Glomerular endothelial cell (primary cell): ENCODE measurements at places on chromosomes 11 and 22. TPM values are rescaled to one million over a fixed set of nuclear protein-coding genes. Genes with fewer than 3 reads are reported as not detected.
A peak's percentile ranks its signal among the peaks of the same experiment; 100 is the strongest.

- DNase-seq, result no peak
Measured at GRCh38 chr11:90606721-90607120, 383.9 kb upstream of the CHORDC1 start.

DNA sequence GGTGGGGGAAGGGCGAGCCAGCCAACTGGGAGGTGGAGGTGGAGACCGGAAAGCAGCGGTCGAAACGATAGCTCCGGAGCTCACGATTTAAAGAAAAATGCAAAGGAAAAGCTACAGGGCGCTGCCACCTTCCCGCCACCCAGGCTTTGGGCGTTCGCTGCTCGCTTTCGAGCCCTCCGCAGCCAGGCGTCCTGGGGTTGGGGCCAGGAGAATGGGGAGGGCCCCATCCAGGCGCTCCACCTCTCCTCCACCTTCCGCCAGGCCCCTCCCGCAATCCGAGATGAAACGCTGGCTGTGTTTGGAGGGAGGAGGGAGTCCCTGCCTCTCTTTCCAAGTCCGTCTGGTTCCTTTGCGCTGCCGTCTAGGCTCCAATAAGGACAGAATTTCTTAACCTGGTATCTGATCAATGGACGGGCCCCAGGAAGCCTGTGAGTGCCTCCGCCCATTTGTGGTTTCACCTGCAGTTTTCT, 483 bp upstream of the ABTB2 start:
- no peak for DNase-seq

Gene TSPAN4
- total RNA-seq, result 121 and 134 TPM in 2 replicates

DNA sequence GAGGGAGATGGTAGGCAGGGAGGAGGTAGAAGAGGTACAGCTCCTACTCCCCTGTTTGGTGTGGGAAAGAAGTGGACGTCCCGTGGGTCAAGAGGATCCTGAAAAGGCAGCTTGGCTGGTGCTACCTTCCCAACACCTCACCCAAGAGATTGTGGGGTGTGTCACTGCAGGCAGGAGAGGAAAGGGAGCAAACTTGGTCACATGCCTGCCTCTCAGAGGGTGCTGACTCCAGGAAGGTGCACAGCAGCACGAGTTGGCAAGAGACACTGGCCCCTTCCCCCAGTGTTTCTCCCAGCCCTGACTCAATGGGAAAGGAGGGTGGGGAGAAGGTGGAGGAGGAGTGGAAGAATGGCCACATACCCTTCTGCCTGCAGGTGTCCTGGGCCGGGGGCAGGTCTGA, 99.6 kb downstream of the CSNK2A3 start:
- no peak for DNase-seq

DNA sequence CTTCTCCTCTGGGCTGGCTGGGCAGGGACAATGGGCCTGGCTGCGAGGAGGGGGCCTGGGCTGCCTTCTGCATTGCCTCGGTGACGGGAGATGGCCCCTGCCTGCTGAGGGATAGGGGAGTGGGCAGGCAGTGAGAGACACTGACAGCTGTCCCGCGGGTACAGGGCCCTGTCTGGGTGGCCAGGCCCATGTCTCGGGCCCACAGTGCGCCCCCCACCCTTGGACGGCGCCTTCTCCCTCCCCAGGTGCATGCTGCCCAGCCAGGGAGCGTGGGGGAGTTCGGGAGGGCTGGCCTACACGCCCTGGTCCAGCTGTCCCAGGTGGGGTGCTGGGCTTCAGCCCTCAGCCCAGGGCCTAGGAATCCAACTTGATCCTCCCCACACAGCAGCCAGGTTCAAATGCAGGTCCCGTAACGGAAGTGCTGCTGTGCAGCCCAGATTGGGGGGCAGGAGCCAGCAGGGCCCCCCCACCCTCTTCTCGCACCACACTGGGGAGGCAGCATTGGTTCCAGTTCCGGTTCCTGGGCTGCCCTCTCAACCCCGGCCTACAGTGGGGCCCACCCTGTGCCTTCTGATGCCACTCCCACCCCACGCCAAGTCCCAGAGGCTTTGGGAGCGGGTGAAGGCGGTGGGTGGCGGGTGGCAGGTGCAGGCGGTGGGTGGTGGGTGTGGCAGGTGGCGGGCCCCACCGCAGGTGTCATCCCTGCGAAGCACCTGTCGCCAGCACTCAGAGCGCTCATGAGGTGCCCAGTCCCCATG, 7.3 kb upstream of the TSSC4 start:
- no peak for DNase-seq

- DNase-seq, result no peak
Measured at GRCh38 chr11:35714882-35715627, 52.5 kb downstream of the TRIM44 start.

Gene TCF20
- 20.1 and 24.3 TPM in 2 replicates for total RNA-seq

- DNase-seq, result peak; percentile 71
Measured at GRCh38 chr11:61297746-61298145, 2.6 kb upstream of the VWCE start.

Gene KCNJ5
- total RNA-seq, result 0.15 and 0.41 TPM in 2 replicates

GRCh38 chr11:82303671-82304070, 430.0 kb downstream of the FAM181B start:
- no peak for DNase-seq

Gene EHF
- total RNA-seq, result not detected in 2 replicates

DNA sequence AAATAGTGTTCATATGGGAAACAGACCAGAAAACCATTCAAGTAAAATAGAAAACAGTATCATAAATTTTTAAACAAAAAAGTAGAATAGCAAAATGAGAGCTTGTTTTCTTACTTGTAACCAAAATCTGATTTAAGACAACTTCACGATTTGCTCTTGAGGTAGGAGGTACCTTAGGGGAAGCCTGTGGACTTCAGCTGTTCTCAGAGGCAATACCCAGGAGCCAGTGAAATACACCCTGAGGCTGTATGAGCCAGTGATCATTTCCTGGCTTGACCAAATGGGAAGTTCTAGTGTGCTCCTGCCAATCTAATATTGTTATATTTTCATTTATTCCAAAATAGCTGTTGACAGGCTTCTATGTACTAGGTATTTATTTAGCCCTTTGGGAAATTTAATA, 104.8 kb downstream of the ARHGAP42 start:
- DNase-seq, result no peak

Gene RAB38
- total RNA-seq, result 2.7 and 15.7 TPM in 2 replicates

- DNase-seq, result no peak
Measured at GRCh38 chr11:117950993-117951961, 22.1 kb upstream of the TMPRSS13 start.

Gene PIWIL4
- 1.1 and 4.0 TPM in 2 replicates for total RNA-seq

GRCh38 chr22:34160141-34160783, 240.0 kb upstream of the LARGE1 start:
- no peak for DNase-seq

- no peak for DNase-seq
Measured at GRCh38 chr11:128927683-128928336, 14.9 kb downstream of the TP53AIP1 start.

Gene RFPL3
- total RNA-seq, result not detected in 2 replicates

GRCh38 chr11:3853899-3854659, 1.4 kb upstream of the STIM1 start:
- DNase-seq, result no peak

Gene C11orf91
- 2.0 TPM in 1 of 2 replicates, not detected in the other for total RNA-seq

- no peak for DNase-seq
Measured at GRCh38 chr11:127249576-127249975, 249.0 kb upstream of the KIRREL3 start.

Gene RPS13
- 955 and 1,483 TPM in 2 replicates for total RNA-seq

DNA sequence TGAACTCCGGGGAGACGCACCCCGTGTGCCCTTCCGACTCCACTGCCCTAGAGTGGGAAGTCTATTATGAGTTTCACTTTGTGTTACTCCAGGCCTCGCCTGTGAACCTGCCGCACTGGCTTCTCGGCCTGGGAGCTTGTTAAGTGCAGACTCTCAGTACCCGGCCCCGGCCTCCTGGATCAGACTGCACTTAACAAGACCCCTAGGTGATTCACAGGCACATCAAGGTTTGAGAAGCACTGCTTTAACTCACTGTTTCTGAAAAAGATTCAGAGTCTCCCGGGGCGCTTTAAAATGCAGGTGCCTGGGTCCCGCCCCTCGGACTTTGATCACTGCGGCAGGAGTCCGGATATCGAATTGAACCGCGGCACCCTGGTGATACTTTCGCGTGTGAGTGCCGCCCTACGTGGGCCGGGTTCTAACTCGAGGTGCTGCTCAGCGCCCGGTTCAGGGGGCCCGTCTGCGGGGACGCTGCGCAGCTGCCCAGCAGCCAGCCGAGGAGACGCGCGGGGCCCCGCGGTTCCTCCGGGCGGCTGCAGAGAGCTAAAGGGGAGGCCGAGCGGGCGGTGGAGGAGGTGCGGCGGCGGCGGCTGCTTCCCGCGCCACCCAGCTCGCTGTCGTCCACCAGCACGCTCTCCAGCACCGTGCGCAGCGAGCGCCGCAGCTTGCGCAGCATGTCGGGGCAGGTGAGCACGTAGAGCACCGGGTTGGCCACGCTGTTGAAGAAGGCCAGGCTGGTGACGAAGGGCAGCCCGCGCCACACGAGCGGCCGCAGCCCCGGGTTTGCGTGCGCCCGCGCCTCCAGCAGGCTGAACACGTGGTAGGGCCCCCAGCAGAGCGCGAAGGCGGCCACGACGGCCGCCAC, 3.4 kb downstream of the PTGDR2 start:
- no peak for DNase-seq

GRCh38 chr22:43312608-43313007, 30.6 kb downstream of the SCUBE1 start:
- DNase-seq, result no peak

- no peak for DNase-seq
Measured at GRCh38 chr22:47569389-47570299, 807.2 kb downstream of the TBC1D22A start.

DNA sequence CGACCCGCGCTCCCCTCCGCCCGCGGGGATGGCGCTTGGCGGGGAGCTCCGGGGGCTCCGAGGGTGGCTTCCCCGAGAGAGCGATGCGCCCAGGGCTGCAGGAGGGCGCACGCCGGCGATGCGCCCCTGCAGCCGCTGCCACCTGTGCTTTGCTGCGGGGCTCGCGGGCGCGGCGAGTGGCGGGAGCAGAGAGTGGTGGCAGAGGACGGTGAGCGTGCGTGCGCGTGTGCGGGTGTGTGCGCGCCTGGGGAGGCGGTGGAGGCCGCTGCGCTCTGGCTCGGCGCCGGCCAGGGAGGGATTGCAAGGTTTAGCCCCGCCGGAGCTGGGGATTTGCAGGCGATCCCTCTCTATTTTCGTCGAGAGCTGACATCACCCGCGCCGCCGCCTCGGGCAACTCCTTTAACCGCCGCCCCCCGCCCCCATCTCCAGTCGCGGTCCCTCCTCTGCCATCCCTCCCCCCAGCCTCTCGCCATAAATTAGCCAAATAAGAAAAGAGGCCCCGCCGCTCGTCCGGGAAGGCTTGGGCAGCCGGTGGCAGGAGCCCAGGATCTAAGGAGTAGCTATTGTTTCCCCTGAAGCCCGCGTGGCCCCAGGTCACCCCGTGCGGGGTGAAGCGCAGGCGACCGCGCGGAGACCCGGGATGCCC, at the start of gene SLC1A2:
Gene SLC1A2 (minus strand): TSS at position 375 of the 646 bp plus-strand sequence. CDS start 592 bp downstream, outside the sequence.
- no peak for DNase-seq

Gene PANX2
- 1.1 and 1.7 TPM in 2 replicates for total RNA-seq

- DNase-seq, result no peak
Measured at GRCh38 chr11:32103941-32104340, 13.1 kb downstream of the RCN1 start.

DNA sequence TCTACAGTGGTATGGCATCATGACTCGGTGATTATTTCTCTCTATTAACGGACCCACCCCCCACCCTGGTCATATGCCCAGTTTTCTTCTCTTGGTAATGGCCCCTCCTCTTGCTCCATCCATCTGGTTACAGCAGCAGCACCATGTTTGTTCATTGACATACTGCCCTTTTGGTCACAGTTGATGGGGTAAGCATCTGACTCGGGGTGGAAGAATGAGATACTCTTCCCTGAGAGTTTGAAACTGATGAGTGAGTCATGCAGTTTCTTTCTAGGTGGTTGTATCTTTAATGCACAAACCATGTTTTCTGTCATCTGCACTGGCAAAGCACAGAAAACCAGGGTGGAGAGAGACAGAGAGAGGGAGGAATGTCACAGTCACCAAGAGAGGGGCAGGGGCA, 126.0 kb downstream of the SYN3 start:
- no peak for DNase-seq

Gene SLC43A3
- 29.7 and 32.8 TPM in 2 replicates for total RNA-seq

Gene CABP2
- not detected in 2 replicates for total RNA-seq

Gene PLAAT2
- not detected in 2 replicates for total RNA-seq

GRCh38 chr11:2301631-2302305, at the start of the genes C11orf21 and TSPAN32:
C11orf21 (minus strand) TSS chr11:2301918; CDS start chr11:2301808, 110 bp downstream.
TSPAN32 (plus strand) TSS chr11:2302013; CDS start chr11:2302150, 137 bp downstream.
- no peak for DNase-seq

- DNase-seq, result no peak
Measured at GRCh38 chr11:23206741-23207336, 346.6 kb upstream of the CCDC179 start.

Gene RGL4
- not detected in 2 replicates for total RNA-seq

Gene WNT11
- total RNA-seq, result not detected in 2 replicates

Gene RTN4RL2
- total RNA-seq, result 0.23 and 1.5 TPM in 2 replicates

Gene IGLL1
- not detected in 2 replicates for total RNA-seq

Gene VWA5A
- 9.1 and 12.9 TPM in 2 replicates for total RNA-seq

DNA sequence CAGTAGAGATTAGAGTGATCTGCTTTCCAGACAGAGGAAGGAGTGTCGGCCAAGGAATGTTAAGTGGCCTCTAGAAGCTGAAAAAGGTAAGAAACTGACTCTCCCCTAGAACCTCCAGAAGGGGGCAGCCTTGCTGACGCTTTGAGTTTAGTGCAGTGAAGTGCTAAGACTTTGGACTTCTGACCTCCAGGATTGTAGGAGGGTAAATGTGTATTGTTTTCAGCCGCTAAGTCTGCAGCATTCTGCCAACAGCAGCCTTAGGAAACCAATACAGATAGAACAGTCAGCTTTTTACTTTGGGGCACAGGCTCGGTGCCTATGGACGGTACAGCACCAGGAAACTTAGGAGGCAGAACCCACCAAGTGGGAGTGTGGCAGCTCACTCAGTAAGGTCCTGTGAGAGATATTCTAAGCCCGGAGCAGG, 3.6 kb upstream of the TBC1D22A start:
- no peak for DNase-seq

DNA sequence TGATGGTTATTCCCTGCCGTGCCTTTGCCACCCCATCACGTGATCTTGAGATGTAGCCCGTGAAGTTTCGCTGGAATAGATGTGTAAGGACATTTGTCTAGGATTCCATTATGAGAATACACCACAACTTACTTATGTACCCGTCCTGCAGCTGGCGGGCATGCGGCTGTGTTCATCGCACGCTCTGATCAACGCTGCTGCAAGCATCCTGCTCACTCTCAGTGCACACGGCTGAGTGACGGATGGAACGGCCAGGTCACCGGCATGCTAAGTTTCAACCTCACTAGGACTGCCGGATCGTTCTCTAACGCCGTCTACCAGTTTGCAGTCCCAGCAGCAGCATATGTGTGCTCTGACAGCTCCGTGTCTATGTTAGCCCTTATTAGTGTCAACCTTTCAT, 44.6 kb downstream of the APOL1 start:
- no peak for DNase-seq

Gene KIAA0930
- total RNA-seq, result 54.6 and 63.4 TPM in 2 replicates

GRCh38 chr11:63839508-63840355, 822 bp downstream of the MARK2 start:
- no peak for DNase-seq

GRCh38 chr11:126118806-126119205, 56.1 kb upstream of the CDON start:
- DNase-seq, result no peak

DNA sequence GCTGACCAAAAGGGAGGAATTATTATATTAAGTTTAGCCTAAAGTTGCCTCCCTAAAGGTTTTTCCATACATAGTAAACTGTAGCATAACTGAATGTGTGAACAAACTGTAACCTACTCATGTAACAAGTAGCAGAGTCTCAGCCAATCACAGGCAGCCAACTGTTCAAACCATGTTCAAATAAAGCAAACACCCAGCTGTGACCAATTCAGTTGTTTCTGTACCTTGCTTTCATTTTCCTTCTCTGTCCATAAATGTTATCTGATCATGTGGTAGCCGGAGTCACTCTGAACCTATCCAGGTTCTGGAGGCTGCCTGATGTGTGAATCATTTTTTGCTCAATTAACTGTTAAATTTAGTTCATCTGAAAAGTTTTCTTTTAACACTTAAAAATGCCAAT, 373.5 kb downstream of the GUCY1A2 start:
- DNase-seq, result no peak
